HuH-7 (cell line): ENCODE measurements at places on chromosomes 13 and 19.
A peak's percentile ranks its signal among the peaks of the same experiment; 100 is the strongest.

DNA sequence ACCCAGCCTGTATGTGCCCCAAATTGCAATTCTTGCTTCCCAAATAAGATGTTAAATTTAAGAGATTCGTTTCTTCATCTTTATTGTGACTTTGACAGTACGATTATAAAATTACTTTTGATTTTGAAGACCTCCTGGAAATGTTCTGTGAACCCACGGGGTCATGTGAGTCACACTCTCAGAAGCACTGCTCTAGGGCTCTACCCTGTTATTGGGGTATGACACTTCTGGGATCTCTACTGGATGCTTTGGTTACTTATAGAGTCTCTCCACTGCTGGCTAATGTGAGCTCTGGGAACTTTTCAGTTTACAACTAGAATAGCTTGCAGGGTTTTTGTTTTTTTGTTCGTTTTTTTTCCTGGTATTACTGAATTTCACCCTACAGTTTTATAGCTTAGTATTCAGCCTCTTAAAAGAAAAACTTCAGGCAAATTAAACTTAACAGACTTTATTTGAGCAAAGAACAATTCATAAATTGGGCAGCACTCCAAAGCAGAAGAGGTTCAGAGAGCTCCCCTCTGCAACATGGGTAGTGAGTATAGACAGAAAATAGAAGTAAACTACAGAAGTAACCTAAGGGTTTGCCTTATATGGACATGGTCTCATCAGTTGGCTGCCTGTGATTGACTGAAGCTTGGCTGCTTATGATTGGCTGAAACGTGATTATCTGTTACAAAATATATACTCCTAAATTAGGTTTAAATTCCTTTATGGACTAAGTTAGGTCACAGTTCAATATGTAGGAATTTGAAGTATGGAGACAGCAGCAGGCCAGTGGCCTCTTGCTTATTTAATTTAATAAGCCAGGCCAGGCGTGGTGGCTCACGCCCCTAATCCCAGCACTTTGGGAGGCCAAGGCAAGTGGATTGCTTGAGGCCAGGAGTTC, 28.5 kb upstream of the PSPC1 start:
- DNase-seq, result no peak

DNA sequence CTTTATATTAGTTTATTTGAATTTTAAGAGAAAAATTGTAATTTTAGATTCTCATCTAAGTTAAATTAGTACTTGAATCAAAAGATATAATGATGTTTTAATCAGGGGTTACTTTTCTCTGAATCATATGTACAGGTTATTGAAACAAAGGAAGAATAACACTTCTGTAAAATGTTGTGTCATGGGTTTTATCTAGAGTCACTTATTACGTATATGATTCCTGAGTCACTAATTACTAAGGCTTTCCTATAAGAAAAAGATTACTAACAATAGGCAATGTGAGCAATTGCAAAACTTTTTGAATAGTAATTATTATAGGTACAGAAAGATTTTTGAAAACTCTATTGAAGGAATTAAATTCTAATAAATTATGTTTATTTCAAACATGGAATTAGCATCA, 99.2 kb upstream of the KLF5 start:
- no peak for DNase-seq

DNA sequence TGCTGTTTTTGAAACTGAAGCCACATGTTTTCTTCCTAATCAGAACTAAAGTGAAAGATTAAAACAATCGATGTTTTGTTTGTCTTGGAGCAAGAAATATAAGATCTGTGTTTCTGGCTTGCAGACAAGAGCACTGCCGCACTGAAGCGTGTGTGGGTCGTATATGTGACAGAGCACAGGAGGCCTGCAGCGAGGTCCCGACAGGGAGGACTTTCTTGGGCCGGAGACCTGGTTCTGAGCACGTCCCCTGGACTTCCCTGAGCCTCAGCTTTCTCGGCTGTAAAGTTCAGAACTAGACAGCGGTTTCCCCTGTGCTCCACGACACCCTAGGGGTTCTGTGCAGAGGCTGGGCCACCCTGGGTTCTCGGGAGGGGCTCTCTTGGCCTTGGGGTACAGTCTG, 60.5 kb downstream of the GADD45B start:
- no peak for DNase-seq

DNA sequence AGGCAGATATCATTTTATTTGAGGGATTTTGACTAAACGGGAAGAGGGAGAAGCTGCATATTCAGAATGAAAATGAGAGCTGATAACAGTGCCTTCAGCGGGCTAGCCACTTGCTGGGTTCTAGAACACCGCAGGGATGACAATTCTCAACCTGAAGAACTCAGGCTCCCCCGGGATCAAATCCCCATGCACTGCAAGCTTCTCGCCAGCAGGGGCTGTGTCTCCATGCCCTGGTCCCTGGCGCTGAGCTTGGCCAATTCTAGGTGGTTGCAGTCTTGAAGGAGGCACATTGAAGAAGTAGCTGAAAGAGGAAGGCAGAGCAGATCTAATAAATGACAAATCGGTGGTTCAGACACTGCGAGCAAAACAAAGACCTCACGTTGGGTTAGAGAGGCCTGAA, 128.7 kb downstream of the UQCRFS1 start:
- peak; percentile 55 for DNase-seq

GRCh38 chr13:103883698-103884097, 817.5 kb upstream of the SLC10A2 start:
- no peak for DNase-seq

- no peak for DNase-seq
Observed at GRCh38 chr19:3949997-3950859, 17.4 kb downstream of the NMRK2 start.

DNA sequence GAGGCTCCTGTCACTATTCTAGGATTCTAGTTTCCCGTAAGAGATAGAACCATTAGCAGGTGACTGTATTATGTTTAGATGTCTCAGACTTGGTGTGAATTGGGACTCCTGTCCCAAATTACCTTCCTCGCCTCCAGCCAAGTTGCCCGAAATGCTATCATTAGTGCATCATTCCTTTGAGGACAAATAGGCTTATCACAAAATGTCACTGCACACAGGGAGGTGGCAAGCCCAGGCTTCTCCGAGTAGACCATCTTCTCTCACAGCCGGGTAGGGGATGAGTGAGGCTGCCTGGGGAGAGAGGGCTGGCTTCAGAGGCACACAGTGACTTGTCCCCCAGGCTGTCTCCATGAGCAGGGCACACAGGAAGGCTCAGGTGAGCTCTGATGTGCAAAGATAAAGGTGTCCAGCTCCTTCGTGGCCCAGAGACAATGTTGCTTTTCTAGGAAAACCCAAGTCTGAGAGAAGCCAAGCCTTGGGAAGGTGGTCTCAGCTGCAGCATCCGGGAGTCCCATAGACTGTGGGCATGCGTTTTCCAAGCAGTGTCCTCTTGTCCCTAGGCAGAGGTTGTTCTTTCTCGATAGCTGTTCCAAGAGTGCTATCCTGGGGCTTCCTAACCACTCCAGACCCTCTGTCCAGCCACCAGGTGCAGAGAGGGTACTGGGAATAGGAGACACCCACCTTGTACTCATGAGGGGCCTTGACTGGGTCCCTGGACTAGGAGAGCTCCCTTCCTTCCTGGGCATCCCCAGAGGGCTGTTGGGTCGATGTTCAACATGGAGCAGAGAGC, 163.1 kb upstream of the TSHZ3 start:
- no peak for DNase-seq

- DNase-seq, result peak; percentile 63
Observed at GRCh38 chr19:12946092-12946721, 545 bp downstream of the RAD23A start.

- DNase-seq, result no peak
Observed at GRCh38 chr13:63024458-63024857, 1608.8 kb upstream of the PCDH20 start.

DNA sequence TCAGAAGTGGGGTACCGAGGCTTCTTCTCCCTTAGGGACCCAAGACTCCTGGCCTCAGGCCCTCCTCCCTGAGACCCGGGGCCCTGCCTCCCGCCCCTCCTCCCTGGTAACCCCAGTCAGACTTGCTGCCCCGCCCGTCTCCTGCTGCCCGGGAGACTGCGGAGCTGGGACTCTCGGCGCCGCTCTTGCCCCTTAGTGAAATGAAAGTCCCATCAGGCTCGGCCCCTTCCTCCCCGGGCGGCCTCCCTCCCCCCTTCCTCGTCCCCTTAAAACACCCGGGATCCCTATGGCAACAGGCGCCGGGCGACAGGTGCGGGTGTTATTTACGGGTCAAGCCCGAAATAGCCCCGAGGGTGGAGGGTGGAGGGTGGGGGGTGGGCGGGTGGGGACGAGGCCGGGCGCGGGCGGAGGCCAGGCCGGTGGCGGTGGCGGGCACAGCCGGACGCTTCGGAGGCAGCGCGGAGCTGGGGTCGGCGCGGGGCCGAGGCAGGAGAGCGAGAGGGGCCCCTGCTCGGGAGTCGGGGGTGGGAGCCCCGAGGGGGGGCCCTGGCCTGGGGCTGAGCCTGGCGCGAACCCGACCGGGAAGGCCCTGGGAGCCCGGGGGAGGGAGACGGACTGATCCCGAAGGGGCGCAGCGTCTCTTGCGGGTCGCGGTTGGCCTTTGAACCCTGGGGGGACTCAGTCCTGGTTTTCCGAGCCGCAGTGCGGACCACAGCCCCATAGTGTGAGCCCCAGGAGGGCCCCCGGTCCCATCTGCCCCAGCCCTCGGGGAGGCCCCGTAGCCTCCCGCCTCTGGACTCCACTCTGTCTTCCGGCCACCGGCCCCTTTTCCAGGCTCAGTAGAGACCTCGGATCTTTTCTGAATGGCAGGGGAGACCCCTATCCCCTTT, at the start of gene CACNG6:
Gene CACNG6, plus strand, starts transcription at position 414 of the 890 bp plus-strand sequence. CDS start 1,241 bp downstream, outside the sequence.
- DNase-seq, result no peak

- DNase-seq, result no peak
Observed at GRCh38 chr13:34469196-34469986, 472.7 kb upstream of the NBEA start.

DNA sequence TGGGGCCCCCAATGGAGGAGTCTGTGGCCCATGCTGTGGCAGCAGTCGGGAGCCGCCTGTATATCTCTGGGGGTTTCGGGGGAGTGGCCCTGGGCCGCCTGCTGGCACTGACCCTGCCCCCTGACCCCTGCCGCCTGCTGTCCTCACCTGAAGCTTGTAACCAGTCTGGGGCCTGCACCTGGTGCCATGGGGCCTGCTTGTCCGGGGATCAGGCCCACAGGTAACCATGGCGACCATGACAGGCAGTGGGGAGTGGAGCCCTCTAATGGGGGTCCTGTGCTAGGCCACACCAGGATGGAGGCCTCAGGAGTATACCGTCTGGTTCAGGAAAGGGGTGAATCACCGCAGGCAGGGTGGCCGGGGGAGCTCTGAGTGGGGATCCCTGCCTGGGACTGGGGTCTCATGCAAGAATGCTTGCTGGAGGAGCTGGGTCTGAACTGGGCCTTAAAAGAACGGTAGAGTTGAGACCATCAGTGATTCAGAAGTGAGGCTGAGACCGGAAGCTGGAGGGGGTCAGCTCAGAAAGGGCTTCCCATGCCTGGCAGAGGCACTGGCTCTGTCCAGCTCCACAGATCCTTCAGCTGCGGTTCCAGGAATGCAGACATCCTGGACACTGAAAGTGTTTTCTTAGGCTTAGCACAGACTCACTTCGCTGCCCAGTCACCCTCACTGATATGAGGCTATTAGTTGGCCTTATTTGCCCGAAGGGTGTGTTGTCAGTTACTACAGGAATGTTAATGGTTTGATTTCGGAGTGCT, 29.1 kb downstream of the CNFN start:
- no peak for DNase-seq

GRCh38 chr19:29260477-29261317, 47.7 kb upstream of the UQCRFS1 start:
- peak; percentile 44 for DNase-seq

DNA sequence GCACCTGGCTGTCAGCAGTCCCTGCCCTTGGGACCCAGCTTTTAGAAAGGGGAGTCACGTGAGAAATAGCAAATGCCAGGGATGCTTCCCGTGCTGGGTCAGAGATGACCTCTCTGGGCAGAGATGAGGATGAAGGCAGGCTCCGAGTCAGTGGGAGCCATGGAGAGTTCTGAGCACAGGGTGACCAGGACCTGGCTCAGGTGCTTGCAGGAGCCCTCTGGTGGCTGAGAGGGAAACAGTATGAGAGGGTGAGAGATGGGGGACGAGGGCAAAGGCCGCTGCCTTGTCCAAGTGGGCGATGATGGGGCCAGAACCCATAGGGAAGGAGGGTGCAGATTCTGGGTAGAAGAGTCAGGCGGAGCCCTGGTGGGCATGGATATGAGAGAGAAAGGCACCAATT, 15.8 kb downstream of the TMED1 start:
- DNase-seq, result peak; percentile 52

- no peak for DNase-seq
Observed at GRCh38 chr13:72170571-72170970, 303.6 kb upstream of the DACH1 start.

- peak; percentile 74 for DNase-seq
Observed at GRCh38 chr19:14505488-14506239, 9.7 kb upstream of the GIPC1 start.

DNA sequence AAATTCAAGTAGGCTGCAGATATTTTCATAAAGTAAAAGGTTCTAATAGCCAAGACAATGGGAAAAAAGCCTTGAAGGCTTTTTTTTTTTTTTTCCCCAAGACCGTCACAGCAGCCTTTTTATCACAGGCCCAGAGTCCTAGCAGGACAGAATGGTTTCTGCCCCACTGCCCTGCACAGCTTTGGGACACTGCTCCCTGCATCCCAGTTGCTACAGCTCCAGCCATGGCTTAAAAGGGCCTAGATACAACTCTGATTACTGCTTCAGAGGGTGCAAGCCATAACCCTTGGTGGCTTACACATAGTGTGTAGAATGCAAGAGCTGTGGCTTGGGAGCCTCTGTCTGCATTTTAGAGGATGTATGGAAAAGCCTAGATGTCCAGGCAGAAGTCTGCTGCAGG, 1362.8 kb downstream of the SLITRK5 start:
- no peak for DNase-seq

- DNase-seq, result peak; percentile 71
Observed at GRCh38 chr19:33241530-33242101, 16.0 kb upstream of the SLC7A10 start.

- no peak for DNase-seq
Observed at GRCh38 chr19:50537306-50537685, 23.6 kb upstream of the ASPDH start.

DNA sequence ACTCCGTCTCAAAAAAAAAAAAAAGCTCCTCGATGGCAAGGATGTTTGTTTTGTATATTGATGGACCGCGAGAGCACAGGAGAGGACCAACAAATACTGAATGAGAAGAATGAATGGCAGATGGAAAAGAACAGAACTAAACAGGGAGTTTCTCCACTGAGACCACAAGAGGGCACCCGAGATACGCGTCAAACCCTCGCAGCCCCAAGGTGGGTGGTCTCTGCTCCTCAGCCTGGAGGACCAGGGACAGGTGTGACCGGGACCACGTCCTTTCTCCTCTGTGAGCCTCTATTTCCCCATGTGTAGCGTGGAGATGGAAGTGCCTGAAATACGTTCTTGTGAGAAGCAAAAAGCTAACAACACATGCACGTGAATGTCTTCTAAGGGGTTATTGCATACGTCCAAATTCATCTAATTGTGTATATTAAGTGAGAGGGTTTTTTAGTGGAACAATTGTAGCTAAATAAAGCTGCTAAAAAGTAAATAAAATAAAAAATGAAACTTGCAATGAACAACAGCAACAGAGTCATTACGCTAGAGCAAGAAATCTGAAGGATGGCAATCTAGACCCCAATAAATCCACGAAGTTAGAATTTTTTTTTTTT, 8.3 kb upstream of the CDC42EP5 start:
- DNase-seq, result no peak
